ENCODE measurements at places on chromosomes 5 and 9. TPM values are rescaled to one million over a fixed set of nuclear protein-coding genes. Genes with fewer than 3 reads are reported as not detected.

DNA sequence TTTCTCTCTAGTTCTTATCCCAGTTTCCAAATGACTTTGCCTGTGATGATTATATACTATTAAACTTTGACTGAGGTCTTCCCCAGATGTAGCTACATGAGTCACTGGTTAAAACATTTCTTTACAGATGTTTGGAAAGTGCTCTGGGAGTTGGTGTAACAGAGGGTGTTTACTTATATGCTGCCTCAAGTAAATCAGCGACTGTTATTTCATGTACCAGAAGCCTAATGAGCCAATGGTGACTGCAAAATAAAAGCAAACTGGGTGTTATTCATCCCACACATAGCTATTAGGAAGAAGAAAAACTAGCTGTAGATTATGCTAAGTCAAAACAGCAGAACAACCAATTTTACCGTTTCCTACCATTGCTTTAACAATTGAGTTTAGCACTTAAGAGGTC is 929.7 kb upstream of the SEMA6A start:
- H3K27me3 ChIP-seq = no peaks in the 10 kb centered on the region
- no peaks in the 10 kb centered on the region for H3K4me1 ChIP-seq
- no peaks in the 10 kb centered on the region for H3K36me3 ChIP-seq
- no peak for DNase-seq
- no peak overlapping the region for H3K27ac ChIP-seq

The FYB1 gene
- total RNA-seq = 29.8 TPM

The EFCAB9 gene
- total RNA-seq = not detected

DNA sequence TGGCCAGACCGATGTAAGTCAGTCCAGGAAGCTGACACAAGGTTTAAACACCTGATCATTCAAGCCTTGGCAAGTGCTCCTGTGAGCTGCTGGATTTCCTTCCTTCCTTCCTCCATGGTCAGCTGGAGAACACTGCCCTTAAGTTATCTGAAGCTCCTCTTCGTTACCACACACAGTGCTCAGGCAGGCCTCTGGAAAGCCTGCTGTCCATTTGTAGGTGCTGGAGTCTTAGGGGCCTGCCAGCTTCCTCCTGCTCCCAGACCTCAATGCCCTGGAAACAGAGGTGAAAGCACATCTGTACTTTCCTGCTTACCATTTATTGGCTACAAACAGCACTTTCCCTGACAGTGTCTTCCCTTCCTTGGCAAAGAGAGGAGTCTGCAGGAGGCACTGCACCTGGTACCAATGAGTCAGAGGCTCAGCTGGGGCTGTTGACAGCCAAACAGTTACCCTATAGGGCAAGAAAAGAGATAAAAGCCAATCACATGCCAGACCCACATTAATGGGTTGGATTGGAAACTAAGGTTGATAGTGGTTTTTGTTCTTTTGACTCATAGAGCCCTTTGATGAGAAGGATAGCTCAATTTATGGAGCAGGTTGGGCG is 72.6 kb upstream of the PUM3 start:
- H3K4me1 ChIP-seq = no peaks in the 10 kb centered on the region
- H3K36me3 ChIP-seq = no peaks in the 10 kb centered on the region
- H3K4me3 ChIP-seq = no peak overlapping the region
- H3K27ac ChIP-seq = no peak overlapping the region
- H3K27me3 ChIP-seq = no peaks in the 10 kb centered on the region
- no peak for DNase-seq

The CLK4 gene
- 7.3 TPM for total RNA-seq

The ROR2 gene
- 16.4 TPM for total RNA-seq

DNA sequence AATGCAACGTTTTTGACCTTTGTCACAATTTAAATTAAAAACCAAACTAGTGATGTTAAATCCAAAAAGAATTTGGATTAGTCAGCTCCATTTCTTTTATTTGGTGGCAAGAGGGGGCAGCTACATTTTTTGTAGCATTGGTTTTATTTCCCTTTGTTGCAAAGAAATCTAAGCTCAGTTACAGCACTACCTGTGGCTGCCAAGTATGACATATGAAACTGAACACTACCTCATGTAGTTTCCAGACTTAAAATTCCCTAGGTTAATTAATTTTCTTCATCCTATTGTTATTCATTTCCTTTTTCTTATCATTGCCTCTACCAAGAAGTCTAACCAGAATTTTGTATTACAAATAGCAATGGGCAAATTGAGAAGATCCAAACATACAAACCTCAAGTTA is 393.5 kb downstream of the BRINP1 start:
- no peak for DNase-seq
- H3K27ac ChIP-seq = no peak overlapping the region
- H3K4me3 ChIP-seq = no peak overlapping the region
- H3K27me3 ChIP-seq = no peaks in the 10 kb centered on the region
- H3K4me1 ChIP-seq = no peaks in the 10 kb centered on the region

GRCh38 chr5:141804475-141804874 is 73.7 kb downstream of the PCDH1 start:
- H3K27ac ChIP-seq = no peak overlapping the region
- H3K4me1 ChIP-seq = no peaks in the 10 kb centered on the region
- peaks cover 6% of the 10 kb centered on the region for H3K27me3 ChIP-seq
- DNase-seq = no peak

DNA sequence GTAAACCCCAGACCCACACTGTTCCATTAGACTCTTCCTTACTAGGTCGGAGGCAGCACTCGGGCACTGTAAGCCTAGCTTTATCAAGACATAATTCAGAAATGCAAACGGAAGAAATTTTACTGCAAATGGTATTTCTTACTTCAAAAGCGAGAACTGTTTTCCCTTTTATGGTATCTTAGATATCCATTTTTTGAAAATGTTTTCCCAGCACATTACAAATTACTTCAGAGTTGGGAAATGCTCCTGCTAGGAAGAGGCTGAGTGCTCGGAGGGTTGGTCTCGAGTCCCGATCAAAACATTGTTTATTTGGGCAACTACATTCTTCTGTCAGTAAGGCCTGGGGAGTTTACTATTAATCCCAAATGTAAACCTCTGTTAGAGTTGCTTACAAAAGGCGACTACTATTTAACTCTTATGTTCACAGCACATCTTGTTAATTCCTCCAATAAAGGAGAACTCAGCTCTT is 332.9 kb downstream of the CWC27 start:
- H3K4me1 ChIP-seq = peaks cover 4% of the 10 kb centered on the region
- H3K27ac ChIP-seq = no peak overlapping the region
- H3K4me3 ChIP-seq = no peak overlapping the region
- no peaks in the 10 kb centered on the region for H3K36me3 ChIP-seq

The CD14 gene
- total RNA-seq = 885 TPM

DNA sequence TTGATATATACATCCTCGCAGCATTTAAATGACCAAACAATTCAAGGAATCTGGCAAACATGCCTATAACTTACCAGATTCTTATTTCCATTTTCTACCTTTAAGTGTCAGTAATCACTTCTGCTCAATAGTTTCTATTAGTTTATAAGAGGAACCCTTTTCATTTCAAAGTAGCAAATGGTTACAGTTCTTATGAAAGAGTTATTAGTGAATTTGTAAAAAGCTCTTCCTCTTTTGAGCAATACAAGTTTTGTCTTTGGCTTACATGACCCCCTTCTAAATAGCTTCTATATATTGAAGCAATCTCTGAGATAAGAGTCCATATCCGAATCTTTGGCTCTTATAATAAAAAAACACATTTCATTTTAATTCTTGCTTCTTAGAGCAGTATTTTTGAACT is 42.0 kb downstream of the ELL2 start:
- DNase-seq = no peak
- no peaks in the 10 kb centered on the region for H3K36me3 ChIP-seq
- no peak overlapping the region for H3K27ac ChIP-seq
- no peaks in the 10 kb centered on the region for H3K27me3 ChIP-seq

The ZNF883 gene
- 1.2 TPM for total RNA-seq
